ENCODE measurements at places on chromosomes 12 and 14.
A peak's percentile ranks its signal among the peaks of the same experiment; 100 is the strongest.

- DNase-seq, result peak; percentile 10
Observed at GRCh38 chr14:92040431-92041051, 682 bp upstream of the TRIP11 start.

- DNase-seq, result no peak
Observed at GRCh38 chr12:57446292-57446960, 8.7 kb upstream of the INHBE start.

DNA sequence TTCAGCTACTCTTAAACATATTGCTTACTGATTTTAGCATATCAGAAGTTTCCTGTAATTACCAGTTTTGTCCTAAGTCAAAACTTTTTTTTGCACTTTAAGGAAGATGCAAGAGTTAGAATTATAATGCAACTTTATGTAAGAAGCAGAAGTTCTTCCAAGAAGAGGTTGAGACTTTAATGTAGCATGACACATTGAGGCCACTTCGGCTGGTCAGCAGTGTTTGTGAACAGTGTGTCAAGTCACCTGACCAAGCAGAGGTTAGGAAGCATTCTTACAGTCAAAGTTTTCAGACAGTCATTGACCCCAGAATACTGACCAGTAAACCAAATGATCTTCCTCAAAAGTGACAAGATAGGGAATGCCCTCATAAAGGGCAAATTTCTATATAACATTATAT, 15.2 kb downstream of the FGFR1OP2 start:
- no peak for DNase-seq

DNA sequence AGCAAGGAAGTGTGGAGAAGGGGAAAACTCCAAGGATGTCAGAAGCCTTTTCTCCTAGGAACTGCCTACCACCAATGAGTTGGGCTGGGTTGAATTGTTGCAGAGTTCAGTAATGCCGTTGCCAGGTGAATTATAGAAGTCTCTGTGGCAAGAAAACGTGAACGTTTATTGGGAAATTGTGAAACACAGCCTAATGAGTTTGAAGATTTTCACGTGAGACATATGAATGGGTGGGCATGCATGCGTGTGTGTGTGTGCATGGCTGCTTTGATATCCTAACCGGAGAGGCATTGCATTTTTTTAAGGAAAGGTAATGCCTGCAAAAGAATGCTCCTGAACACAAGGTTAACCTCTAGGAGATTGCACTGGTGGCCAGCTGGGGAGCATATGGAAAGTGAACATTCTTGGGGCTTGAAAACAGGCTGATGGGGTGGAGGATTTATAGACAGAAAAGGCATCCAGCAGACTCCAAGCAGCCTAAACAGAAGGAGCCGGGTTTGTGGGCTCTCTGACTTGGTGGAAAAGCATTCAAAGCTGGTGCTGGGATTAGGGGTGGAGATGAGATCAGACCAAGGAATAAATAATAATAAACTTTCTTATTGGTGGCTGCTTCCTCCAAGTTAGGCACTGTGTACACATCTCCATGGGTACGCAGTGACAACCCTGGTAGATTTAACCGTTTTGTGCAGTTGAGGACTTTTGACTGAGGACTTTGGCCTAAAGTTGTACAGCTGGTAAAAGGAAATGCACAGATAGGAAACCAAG, 67.8 kb downstream of the NTF3 start:
- DNase-seq, result no peak

DNA sequence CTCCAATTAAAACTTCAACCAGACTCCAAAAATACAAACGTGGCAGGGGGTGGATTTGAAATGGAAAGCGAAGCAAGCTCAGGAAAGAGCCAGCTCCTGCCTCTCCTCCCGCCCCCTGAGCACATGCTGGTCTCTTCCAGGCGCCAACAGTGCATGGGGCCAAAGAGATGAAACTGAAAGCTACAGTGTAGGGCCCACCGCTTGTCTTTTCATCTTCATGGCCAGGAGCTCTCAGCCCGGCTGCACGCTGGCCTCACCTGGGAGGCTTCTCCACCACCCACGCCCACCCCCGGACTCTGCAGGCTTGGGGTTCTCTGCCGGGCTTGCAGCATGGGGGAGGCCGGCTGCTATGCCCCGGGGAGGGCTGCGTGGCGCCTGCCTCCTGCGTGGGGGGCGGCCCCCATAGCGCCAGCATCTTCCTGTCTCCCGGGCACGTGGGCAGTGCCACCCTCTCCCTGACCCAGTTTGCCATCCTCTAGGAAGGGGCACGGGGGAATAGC, 2.0 kb downstream of the RIMBP2 start:
- no peak for DNase-seq
